ENCODE measurements at places on chromosomes 7 and 10.

- DNase-seq = no peak
These were observed 64.5 kb downstream of the PALS2 start for GRCh38 chr7:24637706-24638105.

GRCh38 chr7:134512271-134512670, 15.1 kb upstream of the AKR1B10 start:
- no peak for DNase-seq

DNA sequence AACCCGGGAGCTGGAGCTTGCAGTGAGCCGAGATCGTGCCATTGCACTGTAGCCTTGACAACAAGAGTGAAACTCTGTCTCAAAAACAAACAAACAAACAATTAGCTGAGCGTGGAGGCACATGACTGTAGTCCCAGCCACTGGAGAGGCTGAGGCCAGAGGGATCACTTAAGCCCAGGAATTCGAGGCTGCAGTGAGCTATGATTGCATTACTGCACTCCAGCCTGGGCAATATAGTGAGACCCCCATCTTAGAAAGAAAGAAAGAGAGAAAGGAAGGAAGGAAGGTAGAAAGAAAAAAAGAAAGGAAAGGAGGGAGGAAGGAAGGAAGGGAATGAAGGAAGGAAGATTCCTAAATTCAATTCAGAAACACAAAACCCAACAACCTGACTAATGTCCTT, 141.3 kb upstream of the TNRC18 start:
- no peak for DNase-seq

DNA sequence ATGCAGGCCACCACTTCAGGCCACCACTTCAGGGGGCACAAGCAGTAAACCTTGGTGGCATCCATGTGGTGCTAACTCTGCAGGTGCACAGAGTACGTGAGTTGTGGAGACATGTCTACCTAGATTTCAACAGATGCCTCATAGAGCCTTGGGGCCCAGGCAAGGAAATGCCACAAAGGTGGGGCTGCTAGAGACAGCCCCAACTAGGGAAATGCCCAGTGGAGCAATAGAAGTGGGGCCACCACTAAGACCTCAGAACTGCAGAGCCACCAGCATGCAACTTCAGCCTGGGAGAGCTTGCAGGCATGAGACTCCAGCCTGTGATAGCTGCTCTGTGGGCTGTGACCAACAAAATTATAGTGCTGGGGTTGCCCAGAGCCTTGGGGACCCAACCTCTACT, 107.6 kb downstream of the DNAJC1 start:
- no peak for DNase-seq

- no peak for DNase-seq
These were observed 29.6 kb downstream of the ABCB4 start for GRCh38 chr7:87445897-87446296.

DNA sequence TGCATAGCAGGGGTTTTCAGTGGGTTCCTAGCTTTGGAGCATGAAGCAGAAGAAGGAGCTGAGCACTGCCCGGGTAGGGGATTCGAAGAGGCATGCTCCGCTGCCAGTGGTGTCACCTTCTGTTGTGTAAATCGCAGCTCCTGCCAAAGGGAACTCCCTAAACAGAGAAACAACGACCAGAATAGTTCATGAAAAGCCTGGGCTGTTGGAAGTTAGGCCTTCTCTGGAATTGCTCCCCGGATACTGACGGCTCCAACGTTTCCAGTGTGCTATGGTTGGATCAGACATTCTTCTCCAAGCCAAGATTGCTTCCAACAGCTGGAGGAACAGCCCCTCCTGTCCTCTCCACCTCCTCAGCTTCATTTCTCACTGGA, 546.0 kb upstream of the FZD8 start:
- no peak for DNase-seq

DNA sequence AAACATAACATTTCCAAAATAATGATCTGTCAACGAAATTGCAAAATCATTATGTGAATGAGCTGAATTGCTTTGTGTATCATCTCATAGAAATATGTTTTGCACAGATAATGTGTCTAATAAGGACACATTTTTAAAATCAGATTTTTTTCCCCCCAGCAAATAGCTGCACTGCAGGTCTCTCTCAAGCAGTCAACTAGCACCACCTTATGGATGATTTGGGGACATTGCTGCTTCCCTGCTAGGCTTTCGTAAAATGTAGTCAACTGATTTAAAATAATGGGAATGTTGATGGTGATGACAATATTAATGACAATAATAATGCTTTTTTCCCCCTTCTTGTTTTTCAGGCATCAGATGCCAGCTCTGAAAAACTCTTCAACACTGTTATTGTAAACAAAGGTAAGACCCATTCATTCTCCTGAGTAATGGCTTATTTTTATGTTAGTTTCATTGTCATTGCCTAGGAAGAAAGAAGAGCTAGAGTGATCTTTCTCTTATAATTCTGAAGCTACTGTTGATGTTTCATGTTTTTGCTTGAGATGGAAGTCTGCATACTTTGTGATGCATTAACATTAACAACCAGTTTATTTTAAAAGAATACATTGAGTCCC, 433.6 kb upstream of the GALNT17 start:
- no peak for DNase-seq

GRCh38 chr7:27169658-27170425, 4.3 kb downstream of the HOXA10 start:
- no peak for DNase-seq

GRCh38 chr7:5590596-5591277, 167.1 kb upstream of the TNRC18 start:
- no peak for DNase-seq

DNA sequence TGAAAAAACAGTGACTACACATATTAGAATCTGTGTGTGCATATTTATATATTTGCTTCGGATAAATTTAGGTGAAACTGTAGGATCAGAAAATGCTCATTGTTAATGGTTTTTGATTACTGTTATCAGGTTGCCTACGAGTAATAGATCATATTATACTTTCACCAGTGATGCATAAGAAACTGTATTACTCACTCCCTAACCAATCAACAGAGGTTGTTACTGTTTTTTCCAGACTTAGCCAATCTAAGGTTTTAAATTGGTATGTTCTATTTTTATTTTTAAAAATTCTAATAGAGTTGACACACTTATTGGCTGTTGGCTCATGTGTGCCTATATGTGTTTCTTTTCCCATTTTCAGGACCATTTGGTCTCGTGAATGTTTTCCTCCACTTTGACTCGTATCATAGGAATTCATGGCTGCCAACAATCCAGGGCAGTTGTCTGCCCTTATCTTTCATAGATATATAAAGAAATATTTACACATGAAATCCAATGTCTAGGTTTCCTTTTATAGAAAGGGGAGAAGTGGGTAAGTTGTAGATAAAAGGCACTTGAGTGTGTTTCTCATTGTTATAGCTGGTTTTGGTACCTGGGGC, 59.2 kb downstream of the ANLN start:
- no peak for DNase-seq

DNA sequence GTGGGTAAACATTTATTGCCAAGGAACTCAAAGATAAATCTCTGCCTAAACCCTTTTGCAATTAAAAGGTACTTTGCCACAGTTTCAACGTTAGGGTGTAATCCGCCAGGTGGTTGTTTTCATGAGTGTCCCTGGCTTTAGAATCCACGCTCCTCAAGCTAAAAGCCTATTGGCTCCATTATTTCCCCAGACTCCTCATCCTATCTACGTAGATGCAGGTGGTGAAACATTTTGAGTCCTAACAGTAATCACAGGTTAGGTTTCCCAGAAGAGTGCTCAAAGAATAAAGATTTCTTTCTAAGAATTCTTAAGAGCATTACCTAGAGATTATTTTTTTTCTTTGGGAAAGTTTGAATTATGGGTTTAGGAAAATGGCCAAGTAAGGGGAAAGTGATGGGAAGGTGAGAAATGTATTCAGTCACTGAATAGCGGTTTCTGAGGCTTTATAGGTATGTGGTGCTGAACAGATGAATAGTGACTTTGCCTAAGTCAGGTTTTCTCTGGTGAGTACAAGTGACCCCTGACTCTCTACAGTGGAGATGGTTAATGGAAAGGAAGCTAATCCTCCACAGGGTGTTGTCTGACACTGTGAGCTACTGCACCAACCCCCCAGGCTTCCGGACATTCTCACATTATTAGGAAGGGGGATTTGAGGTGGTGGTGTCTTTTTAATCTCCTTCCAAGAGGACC, 60.2 kb downstream of the NRP1 start:
- DNase-seq = no peak

DNA sequence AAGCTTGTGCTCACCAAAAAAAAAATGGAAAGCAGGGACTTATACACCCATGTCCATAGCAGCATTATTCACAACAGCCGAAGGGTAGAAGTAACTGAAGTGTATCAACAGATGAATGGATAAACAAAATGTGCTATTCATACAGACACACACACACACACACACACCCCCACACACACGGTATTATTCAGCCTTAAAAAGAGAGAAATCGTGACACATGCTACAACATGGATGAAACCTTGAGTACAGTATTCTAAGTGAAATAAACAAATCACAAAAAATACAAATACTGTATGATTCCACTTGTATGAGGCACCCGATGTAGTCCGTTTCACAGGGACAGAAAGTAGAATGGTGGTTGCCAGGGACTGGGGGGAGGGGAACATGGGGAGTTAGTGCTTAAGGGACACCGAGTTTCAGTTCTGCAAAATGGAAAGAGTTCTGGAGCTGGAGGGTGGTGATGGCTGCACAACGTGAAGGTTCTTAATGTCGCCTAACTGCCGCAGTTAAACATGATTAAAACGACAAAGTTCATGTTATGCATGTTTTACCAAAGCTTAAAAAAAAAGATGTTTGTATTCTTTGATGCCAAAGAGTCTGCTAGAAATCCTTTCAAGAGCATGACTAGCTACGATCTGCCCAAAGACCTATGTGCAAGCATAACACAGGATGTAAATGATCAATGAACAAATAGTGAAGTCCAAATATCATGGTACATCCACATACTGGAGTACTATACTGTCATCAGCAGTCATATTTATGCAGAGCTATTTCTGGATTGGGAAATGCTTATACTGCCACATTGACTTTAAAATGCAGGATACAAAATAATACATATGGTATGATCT, 7.2 kb downstream of the TNS3 start:
- DNase-seq = no peak

GRCh38 chr10:21002091-21002878, 105.2 kb upstream of the NEBL start:
- DNase-seq = no peak

DNA sequence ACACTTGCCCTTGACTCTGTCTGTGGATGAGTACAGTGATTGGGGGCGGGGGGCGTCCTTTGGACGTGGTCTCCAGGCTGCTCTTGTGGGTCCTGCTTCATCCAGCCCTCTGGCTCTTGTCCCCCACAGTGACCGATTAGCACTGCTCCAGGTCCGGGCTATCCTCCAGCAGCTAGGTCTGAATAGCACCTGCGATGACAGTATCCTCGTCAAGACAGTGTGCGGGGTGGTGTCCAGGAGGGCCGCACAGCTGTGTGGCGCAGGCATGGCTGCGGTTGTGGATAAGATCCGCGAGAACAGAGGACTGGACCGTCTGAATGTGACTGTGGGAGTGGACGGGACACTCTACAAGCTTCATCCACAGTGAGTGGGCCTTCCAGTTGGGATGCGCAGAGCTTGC, 18.3 kb downstream of the TACR2 start:
- no peak for DNase-seq

DNA sequence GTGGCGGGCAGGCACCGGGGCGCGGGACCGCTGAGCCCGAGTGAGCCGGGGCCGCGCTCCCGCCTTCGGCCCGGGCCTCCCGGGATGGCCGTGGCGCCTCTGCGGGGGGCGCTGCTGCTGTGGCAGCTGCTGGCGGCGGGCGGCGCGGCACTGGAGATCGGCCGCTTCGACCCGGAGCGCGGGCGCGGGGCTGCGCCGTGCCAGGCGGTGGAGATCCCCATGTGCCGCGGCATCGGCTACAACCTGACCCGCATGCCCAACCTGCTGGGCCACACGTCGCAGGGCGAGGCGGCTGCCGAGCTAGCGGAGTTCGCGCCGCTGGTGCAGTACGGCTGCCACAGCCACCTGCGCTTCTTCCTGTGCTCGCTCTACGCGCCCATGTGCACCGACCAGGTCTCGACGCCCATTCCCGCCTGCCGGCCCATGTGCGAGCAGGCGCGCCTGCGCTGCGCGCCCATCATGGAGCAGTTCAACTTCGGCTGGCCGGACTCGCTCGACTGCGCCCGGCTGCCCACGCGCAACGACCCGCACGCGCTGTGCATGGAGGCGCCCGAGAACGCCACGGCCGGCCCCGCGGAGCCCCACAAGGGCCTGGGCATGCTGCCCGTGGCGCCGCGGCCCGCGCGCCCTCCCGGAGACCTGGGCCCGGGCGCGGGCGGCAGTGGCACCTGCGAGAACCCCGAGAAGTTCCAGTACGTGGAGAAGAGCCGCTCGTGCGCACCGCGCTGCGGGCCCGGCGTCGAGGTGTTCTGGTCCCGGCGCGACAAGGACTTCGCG, 534 bp downstream of the FZD9 start:
- DNase-seq = no peak

GRCh38 chr7:45410893-45411292, 163.3 kb upstream of the ADCY1 start:
- no peak for DNase-seq

DNA sequence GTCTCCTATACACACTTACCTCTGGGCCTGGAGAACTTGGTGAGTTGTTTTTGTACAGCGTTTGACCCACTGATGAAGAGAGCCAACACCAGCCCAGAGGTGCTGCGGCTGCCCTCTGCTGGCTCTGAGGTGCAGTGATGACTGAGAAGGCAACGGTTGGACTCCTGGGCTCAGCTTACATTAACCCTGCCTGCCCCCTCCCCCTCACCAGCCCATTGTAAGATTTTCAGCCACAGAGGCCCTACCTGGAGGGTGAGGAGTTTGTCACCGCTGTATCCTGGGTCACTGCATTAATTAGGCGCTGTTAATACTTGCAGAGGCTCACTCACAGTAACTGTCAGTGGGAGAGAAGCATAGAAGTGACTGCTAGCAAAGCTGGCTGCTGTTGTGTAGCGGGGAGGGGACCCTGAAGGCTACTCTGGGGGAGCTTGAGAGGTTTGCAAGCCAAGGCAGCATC, 19.0 kb upstream of the ANKRD2 start:
- DNase-seq = peak; percentile 20

GRCh38 chr10:132596742-132597279, 59.2 kb downstream of the INPP5A start:
- DNase-seq = no peak

- no peak for DNase-seq
These were observed 38.2 kb downstream of the FAM53B start for GRCh38 chr10:124705817-124706461.

GRCh38 chr10:29306688-29307087, 17.8 kb downstream of the LYZL1 start:
- no peak for DNase-seq

- DNase-seq = peak; percentile 10
These were observed 197.2 kb downstream of the CRPPA start for GRCh38 chr7:16223963-16224707.

DNA sequence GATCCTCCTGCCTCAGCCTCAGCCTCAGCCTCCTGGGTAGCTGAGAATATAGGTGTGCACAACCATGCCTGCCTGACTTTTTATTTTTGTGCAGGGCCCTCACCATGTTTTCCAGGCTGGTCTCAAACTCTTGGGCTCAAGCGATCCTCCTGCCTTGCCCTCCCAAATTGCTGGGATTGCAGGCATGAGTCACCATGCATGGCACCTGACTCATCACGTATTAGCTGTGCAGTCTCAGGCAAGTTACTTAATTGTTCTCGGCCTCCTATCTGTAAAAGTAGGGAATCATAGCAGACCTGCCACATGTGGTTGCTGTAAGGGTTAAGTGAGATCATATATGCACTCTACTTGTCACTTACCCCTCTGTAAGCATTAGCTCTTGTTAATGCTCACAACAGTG, 117.2 kb downstream of the ANLN start:
- no peak for DNase-seq

GRCh38 chr10:93993782-93994437, at the start of gene PLCE1:
TSS of gene PLCE1 (plus strand) at chr10:93993931. CDS start at chr10:94031047, 37,116 bp downstream.
- DNase-seq = no peak

- DNase-seq = no peak
These were observed 209.6 kb downstream of the PTPRN2 start for GRCh38 chr7:158377800-158378623.
